Mucosa of gallbladder (tissue), 1 donor: ENCODE measurements at places on chromosomes 2 and 18. TPM values are rescaled to one million over a fixed set of nuclear protein-coding genes. Genes with fewer than 3 reads are reported as not detected.

DNA sequence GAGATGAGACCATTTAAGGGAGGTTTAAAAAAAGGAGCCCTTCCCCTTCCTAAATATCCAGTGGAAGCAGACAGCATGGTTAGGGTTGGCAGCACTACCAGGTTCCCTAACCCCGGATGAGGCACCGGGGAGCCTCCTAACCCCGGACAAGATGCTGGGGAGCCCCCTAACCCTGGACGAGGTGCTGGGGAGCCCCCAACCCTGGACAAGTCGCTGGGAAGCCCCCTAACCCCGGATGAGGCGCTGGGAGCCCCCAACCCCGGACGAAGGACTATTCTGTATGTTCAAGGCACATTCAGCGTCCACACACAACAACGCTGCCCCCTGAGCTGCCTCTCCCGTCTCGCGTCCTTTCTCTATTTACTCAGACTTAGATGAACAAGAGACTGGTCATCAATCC, 51.9 kb downstream of the ANKMY1 start:
- no peak for DNase-seq

GRCh38 chr18:10122988-10123950, 209.5 kb downstream of the VAPA start:
- no peak for DNase-seq

DNA sequence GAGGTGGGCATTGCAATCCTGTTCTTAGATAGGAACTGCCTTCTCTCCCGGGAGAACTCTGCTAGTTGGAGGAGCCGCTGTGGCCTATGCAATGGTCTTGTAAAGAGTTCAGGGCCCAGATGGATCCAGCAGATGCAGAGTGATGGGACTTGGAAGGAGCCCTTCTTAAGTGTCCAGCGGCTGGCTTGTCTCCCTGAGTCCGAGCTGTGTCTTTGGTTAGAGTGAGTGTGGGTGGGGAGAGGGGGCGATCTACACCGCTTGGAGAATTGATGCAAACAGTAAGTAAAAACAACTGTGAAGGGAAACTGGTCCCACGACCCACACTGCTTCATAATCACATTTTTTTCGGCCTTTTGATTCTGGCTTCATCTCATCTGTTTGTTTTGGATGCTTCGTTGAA, 89.8 kb upstream of the CYRIA start:
- no peak for DNase-seq

- DNase-seq, result no peak
Measured at GRCh38 chr2:133146893-133147292, 421.4 kb downstream of the NCKAP5 start.

DNA sequence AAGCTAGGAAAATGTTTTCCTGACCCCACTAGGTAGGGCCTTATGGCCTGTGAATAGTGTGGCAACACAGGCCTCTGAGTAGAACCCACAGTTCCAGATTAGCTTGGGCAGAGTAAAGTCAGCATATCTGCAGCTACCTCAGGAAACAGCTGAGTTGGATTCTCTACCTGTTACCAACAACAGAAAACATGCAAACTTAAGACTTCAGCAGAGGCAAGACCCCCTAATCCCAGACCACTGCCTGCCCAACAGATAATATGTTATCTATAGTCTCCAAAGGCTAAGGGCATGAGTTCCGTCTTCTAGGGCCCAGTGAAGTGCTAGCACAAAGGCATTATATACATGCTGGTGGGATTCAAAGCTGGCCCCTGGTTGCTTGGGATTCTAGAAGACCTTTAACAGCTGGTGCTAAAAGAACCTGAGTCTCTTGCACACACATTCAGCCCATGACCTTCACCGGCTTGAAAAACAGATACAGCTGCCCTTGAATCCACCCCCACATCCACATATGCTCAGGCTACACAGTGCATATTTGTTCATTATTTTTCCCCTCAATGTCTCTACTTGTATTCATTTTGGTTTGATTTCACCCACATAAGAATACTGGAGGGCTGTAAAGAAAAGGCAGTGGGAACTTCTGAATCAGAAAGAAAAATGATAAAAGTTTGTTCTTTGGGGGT, 13.5 kb upstream of the UBXN4 start:
- no peak for DNase-seq

DNA sequence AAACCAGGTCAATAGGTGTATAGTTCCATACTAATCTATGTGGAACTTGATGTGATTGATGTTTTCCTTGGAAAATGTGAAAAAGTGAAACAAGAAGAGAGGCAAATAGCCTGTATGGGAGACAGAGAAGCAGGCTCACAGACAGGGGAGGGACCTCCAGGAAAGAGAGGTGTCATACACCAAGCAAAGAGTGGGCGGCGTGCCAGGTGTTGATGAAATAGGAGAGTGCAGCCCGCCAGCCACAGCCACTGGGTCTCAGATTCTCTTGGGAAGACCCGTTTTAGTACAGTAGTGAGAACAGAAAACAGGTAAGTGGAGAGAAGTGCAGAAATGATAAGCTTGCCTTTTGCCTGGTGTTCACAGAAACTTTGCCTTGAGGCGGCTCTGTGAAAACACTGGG, 301.9 kb downstream of the ZNF407 start:
- DNase-seq, result no peak

DNA sequence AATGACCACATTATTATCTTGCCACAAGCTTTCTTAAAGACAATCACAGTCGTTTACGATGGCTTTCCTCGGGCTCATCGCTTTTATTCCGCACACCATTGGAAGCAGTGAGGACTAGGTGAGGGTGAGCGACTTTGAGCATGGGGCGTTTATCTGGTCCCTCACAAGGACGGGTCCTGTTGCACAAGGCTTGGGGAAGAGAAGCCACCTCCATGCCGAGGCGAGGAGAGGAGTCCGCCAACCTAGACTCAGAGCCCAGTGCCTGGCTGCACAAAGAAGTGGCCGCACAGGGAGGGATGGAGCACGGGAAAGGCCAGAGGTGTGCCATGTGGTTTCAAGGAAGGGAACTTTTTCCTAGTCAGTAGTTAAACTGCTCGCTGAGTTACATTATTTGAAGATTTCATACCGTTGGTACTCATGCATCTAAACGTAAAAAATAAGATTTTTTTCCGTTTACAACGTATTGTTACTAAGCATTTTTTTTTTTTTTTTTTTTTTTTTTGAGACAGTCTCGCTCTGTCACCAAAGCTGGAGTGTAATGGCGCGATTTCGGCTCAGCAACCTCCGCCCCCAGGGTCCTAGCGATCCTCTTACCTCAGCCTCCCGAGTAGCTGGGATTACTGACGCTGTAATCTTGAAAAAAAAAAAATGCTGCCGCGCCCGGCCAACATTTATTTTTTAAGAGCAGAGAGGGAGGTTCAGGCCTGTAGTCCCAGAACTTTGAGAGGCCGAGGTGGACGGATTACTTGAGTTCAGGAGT, 849 bp upstream of the CYP27C1 start:
- DNase-seq, result no peak

- DNase-seq, result no peak
Measured at GRCh38 chr2:124318913-124319312, 293.8 kb downstream of the CNTNAP5 start.

DNA sequence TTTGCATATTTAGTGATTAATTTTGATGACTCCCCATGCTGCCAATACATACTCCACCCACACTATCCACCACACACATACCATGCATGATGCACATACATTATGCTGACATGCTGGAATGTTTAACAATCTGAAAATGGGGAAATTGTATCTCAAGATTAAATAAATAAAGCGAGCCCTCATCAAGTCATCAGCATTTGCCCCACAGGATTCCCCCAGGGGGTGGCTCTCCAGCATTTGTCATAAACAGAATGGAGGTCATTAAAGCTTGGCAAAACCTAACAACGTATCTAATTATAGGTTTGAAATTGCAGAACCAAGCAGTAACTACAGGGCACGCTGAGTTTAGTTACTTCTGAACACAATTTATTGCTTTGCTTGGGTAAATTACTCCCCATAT, 141.2 kb upstream of the TACR1 start:
- DNase-seq, result no peak

DNA sequence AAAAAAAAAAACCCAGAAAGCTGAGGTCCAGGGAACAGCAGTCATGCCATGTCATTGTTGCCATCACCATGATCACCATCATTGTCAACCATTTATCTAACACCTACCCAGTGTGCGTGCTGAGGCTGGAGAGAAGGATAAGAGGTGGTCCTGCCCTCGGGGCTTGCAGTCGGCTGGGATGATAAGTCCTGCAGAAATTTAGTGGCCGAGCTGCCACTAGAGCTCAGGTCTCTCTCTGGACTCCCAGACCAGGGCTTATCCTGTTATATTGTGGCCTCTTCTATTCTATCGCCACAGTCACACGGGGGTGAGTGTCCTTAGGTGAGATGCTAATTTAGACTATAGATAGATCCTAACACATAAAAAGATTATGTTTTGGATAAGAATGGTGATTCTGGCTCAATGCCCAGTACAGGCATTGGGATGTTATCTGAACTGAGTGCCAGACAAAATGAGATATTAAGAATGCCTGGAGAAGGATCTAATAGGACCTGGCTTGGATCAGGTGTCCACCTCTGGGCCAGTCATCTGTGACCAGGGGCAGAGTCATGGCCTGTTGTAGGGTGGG, 43.2 kb upstream of the YWHAQ start:
- DNase-seq, result no peak

- no peak for DNase-seq
Measured at GRCh38 chr18:6256521-6256920, 158.2 kb downstream of the L3MBTL4 start.

- DNase-seq, result peak; percentile 44
Measured at GRCh38 chr2:84958135-84959059, 12.6 kb upstream of the KCMF1 start.

DNA sequence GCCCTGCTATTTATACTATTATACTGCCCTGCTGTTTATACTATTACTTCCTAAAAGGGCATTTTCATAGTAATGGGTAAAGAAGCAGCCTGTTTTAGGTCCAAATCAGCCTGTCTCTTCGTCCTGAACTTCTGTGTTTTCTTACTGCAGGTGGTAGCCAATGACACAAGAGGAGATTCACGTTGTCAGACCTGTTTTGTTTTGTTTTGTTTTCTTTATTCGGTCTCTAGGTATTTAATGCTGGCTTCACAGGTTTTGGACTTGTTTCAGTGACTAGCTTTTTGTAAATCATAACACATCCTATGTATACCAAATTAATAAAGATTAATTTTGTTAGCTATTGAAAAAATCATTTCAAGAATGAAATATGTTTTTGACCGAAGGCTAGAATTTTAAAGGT, 116.4 kb downstream of the MAP3K20 start:
- DNase-seq, result no peak

DNA sequence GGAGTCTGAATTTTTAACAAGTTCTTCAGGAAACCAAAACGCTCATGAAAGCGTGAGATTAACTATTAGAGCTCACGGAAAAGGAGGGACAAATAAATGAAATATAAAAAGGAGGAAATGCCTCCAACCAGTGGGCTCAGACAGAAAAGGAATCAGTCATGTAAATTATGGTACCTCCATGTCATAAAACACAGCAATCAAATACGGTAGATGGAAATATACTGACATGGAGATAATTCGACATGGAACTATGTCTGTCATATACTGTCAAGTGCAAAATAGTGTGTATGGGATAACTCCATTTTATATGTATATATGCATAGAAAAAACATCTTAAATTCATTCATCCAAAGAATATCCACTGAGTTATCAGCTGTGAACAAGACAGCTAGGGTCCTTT, 25.9 kb upstream of the CTLA4 start:
- no peak for DNase-seq

GRCh38 chr2:182252534-182252933, 174.3 kb downstream of the PDE1A start:
- no peak for DNase-seq

MC2R gene
- not detected for total RNA-seq

IL36G gene
- not detected for total RNA-seq

PER2 gene
- 29.8 TPM for total RNA-seq

RBM43 gene
- total RNA-seq, result 8.8 TPM

PKP4 gene
- 90.3 TPM for total RNA-seq

SPDYA gene
- total RNA-seq, result 0.89 TPM

ALPP gene
- not detected for total RNA-seq
